ENCODE measurements at places on chromosomes 4 and X. TPM values are rescaled to one million over a fixed set of nuclear protein-coding genes. Genes with fewer than 3 reads are reported as not detected.

DNA sequence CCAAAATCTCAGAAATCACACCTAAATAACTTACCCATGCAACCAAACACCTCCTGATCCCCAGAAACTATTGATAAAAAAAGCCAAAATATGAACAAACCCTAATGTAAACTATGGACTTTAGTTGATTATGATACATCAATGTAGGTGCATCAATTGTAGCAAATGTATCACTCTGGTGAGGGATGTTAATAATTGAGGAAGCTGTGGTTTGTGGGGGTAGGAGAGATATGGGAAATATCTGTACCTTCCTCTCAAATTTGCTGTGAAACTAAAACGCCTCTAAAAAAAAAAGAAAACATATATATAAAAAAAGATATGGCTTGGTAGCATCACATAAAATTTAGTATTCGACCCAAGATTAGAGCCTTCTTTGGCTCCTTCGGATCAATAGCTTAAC, 144.3 kb upstream of the CPEB2 start:
- no peak for DNase-seq

MMRN1 gene
- total RNA-seq, result 12.5 TPM

DNA sequence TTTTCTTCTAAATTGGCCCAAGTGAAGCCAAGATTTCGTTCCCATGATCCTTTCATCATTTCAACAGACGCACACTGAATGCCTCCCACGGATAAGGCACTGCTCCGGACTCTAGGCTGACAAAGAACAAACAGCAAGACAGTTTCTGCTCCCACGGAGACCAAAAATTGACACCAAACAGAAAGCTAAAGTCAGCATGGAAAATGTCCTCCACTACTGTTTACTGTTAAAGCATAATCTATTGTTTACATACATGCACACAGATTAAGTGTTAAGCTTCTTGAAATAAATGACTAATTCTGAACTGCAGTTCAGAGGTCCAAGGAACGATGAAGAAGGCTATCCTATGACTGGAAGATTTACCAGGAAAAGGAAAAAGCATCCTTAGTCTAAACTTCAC, 199.6 kb downstream of the AASDH start:
- DNase-seq, result no peak

DNA sequence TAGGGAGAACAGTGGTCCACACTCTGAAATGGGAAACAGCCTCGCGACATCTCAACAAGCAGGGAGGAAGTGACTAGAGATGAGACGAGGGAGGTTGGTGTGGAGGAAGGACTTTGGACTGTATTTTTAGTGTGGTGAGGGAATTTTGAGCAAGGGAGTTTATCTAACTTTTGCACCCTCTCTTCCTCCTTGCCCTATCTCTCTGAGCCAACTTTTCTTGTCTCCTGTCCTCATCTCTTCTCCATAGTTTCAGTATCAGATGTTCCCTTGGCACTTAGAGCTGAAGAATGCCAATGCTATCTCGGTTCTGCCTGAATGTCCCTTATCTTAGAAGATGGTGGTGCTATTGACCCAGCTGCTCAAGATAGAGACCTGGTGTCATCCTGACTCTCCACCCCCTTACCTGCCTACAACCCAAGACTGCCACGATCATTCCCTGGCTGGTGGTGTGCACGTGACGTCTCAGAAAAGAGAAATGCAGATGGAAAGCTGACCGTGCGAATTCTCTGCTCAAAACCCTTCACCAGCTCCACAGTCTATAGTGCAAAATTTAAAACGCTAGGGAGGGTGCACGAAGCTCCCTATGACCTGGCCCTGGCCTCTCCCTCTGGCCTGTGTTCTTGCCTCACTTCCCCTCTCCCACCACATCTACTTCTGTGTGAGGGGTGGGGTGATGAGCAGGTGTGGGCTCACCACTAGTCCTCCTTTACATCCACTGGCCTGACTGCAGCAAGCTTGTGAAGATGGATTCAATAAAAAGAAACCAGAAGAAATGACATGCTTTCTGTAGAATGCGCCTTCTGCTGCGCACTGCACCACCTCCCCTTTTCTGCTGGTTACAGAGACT, 20.9 kb downstream of the MPP1 start:
- no peak for DNase-seq

GRCh38 chr4:122583906-122584305, 37.0 kb downstream of the IL21 start:
- DNase-seq, result no peak

ADH1C gene
- 41.6 TPM for total RNA-seq

DNA sequence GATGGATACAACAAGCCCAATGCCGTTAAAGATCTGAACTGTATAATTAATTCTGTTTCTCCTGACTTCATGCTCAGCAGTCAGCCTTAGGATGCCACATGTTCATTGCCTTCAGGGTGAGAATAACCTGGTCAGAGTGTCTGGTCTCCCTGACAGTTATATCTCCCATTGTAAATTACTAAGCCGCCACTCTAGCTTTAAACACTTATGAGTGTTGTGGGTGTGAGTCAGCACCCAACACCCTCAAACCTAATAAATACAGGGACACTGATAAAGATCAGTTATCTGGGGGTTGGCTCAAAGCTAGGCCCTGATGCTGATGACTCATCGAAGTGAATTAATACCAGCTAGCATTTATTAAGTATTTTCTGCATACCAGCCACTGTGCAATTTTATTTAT, 64.9 kb upstream of the DYNLT3 start:
- no peak for DNase-seq

MTMR8 gene
- 3.4 TPM for total RNA-seq

GRCh38 chr4:19983072-19983471, 268.6 kb upstream of the SLIT2 start:
- no peak for DNase-seq

GRCh38 chrX:140065961-140066662, 100.8 kb upstream of the CXorf66 start:
- no peak for DNase-seq

PNPLA4 gene
- total RNA-seq, result 18.9 TPM

DNA sequence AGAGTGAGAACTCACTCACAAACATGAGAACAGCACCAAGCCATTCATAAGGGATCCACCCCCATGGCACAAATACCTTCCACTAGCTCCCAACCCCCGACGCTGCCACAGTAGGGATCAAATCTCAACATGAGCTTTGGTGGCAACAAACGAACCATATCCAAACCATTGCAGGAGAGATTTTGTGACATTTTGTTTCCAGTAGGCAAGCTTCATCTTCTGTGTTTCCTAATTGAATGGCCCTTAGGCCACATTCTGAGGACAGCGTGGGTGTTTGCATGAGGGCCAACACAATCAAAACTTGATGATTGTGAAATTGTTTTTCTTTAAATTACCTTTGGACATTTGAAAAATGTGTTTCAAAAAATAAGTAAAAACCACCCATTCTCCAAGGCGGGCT, 102.6 kb upstream of the LNX1 start:
- no peak for DNase-seq

DNA sequence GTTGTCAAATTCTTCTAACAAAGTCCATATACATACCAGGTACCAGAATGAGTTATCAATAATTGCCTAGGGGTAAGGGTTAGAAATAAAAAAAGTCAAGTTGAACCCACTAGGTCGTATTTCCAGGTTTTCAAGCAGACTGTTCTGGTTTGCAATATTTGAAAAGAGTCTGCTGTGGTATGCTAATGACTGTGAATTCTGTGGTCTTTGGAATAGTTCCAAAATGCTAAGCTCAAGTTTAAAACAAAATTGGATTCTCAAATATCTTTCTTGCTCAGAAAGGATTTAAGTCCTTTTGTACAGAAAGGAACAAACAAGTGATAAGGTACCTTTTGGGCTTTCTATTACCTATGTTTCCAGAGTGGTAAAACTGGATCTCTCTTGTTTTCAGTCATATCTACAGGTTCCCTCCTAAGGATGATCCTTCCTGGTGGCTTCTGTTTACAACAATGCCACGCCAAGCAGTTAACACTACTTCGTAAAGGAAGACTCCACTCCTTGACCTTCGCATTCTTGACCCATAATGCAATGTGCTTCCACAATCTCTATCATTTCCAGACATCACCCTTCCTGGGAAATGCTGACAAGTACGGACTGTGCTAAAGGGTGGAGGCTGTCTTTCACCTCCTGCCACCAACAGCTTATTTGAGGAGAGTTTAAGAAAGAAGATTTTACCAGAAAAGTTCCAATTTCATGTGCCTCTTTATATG, 531.7 kb upstream of the FTHL17 start:
- no peak for DNase-seq

- no peak for DNase-seq
Observed at GRCh38 chrX:32395878-32396277, 815.5 kb downstream of the DMD start.

GRCh38 chr4:92333016-92333415, 29.2 kb downstream of the GRID2 start:
- no peak for DNase-seq

SSX4 gene
- total RNA-seq, result not detected

DNA sequence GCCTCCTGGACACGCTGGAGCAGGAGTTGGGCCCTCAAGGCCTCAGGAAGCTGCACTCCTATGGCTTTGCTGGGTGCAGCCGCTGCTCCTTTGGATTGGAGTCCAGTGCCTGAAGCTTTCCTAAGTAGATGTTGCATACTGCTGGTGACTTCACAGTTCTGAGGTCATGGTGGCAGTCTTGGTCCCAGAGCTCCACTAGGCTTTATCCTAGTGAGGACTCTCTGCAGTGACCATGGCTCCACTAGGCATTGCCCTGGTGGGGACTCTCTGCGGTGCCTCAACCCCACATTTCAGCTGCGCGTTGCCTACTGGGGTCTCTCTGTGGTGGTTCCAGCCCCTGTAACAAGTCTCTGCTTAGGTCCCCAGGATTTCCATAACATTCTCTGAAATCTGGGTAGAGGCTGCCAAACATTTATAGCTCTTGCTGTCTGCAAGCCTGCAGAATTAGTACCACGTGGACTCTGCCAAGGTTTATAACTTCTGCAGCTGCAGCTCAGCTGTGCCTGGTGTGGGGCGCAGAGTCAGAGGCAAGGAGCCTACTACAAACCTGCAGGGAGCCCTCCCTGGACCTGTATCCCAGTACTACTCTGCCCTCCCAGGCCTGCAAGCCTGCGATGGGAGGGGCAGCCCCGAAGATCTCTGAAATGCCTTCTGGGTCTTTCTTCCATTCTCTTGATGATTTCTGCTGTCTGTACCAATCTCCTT, 46.0 kb upstream of the NFKB1 start:
- no peak for DNase-seq

GRCh38 chr4:188008377-188008776, 12.8 kb downstream of the ZFP42 start:
- DNase-seq, result no peak

DNA sequence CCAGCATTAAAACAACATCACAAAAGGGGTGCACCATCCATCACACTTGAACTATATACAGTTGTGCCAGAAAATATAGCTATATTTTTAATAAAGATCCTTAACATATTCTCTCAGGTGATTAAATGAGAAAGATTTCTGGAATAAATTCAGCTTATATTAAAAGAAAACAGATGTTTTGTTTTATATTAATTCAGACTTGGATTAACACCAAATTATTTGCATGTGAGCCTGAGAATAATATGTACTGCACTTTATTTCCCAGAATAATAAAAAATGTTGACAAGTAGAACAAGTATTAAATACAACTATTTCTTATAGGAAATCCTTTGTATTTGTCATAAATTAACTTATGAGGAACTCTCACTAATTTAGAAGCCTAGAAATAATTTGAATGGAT, 1467.4 kb downstream of the RAPGEF2 start:
- no peak for DNase-seq

DNA sequence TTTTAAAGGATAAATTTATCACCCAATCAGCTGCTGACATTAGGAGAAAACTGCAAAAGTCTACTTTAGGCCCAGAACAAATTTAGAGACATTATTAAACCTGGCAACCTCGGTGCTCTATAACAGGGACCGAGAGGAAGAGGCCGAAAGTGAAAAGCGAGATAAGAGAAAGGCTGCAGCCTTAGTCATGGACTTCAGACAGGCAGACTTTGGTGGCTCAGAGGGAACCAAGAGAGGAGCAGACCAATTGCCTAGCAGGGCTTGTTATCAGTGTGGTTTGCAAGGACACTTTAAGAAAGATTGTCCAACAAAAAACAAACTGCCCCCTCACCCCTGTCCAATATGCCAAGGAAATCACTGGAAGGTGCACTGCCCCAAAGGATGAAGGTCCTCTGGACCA, 12.8 kb upstream of the UGT2B10 start:
- no peak for DNase-seq

GAGE12E gene
- total RNA-seq, result not detected

GRCh38 chrX:150625875-150626274, 57.5 kb downstream of the MTM1 start:
- no peak for DNase-seq

- peak; percentile 89 for DNase-seq
Observed at GRCh38 chr4:153151535-153152455, 52.4 kb upstream of the TRIM2 start.

Data from mucosa of gallbladder (tissue), 1 donor.